ENCODE measurements at places on chromosomes 12 and 14.

DNA sequence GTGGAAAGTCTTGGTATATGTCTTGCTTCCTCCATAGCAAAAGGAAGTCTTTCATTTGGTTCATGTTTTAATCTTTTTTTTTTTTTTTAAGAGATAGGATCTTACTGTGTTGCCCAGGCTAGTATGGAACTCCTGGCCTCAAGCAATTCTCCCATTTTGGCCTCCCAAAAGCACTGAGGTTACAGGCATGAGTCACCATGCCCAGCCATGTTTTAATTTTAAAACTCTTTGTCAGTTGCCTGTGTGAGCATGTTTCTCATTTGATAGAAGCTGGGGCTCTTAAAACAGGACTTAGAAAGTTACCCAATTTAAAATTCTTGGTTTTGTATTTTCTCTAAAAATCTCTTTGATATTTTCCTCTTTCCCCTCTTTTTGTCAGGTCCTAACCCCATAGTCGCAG is 45.0 kb upstream of the REP15 start:
- DNase-seq = no peak

- DNase-seq = no peak
Observed at GRCh38 chr12:130482448-130482847, 144.8 kb downstream of the PIWIL1 start.

DNA sequence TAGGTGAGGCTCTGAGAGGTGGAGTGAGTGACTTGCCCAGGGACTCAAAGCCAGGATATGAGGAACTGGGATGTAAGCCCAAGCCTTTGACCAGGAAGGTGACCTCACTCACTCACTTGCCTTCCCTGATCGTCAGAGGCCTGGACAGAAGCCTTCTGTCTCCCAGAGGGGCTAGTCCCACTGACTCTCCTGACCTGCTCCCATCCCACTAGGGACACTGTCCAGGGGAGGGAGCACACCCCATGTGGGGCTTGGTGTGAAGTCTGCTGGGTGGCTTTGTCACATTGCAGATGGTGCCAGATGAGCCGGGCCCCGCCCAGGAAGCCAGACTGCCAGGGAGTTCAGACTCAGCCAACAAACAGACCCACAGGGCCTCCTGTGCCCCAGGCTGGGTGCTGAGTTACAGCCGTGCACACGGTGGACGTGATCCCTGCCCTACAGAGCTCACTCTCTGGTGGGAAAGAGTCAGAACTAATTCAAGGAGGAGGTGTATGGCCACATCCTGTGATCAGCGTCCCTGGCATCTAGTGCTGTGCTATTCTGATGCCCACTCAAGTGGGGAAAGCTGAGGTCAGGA is 28.3 kb downstream of the MMAB start:
- DNase-seq = no peak

DNA sequence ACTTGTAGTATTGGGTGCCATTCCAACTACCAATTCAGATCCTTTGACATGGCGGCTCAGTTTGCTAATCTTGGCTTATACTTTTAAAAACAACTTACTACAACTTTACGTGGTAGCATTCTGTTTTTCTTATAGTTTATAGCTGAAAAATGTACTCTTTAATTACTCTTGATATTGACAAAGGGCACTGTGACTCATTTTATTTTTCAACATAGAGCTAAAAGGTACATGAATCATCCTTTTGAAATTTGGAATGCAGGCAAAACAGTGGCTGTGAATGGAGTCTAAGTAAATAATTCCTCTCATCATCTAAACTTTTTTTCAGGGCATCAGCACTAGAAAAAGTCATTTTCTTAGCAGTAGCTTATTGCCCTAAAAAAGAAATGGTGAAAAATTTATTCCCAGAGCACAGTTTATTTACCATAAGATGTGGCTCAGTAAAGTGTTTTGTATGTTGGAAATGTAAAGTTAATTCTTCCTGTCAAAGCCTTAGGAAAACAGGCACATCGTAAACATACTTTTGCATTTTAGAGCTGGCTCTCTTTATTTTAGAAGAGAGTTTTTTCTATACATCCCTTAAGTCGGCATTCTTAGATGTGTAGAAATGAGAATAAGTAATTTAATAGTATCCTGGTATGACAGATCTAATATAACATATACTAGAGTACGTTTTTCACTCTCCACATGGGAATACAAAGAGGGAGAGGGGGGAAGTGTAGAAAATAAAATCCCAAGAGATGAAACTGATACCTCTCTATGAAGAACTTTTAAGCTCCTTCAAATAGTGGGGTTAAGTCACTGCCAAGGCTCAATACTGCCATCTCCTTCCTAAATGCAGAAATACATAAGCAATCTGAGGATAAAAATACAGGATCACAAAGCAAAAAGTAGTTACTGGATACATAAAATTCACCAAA is 55.2 kb downstream of the SLC25A21 start:
- DNase-seq = no peak

DNA sequence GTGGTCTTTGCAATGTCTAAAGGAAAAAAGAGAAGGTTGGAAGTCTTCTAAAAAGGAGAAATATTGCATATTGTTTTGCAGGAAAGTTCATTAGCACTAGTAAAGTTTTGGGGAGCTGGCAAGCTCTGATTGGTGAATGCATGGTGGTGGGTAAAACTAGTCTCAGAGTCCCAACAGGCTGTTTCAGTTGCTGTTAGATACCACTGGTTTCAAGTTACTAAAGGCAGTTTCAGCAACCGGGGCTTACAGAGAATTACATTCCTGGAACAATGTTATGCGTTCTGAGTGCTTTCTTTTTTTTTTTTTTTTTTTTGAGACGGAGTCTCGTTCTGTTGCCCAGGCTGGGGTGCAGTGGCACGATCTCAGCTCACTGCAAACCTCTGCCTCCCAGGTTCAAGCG is 208.2 kb downstream of the EPS8 start:
- DNase-seq = no peak

Measured in right cardiac atrium (tissue), 5 donors.